NCI-H510A treated with DMSO at 0.1 percent for 48 hours (cell line): ENCODE measurements at places on chromosomes 12 and 14.
A peak's percentile ranks its signal among the peaks of the same experiment; 100 is the strongest.

DNA sequence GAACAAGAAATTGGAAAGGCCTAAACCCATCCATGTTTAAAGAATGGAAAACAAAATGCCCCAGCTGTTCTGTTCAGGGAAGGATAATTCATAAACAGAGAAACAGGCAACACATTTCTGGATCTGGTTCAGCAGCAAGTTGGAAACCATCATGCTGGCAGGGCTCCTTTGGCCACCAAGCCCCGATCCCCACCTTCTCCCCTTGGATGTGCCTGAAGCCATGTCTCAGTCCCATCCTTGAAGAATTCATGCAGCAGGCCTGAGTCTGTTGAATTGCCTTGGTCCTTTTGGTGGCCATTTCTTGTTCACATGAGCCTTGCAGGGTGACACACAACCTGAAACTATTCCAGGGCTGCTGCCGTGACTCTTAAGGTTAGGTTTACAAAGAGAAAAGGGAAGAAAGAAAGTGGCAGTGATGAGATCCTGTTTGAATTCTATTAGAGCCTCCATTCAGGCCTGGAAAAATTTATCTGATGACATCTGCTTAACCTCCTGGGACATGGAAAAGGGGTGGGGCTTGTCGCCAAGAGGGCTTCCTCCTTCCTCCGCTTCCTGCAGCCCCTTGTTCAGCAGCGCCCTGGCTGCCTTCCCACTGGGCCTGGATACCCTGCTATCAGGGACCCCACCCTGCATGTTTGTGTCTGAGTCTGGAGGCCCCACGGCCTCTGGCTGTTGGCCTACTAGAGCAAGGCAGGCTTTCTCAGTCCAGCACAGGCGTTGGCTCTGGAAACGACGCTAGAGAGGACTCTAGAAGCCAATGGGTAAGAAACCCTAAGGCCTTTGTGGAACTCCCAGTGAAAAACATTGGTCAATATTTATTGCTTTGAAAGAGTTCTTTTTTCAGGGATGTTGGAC, 341.9 kb downstream of the C12orf75 start:
- no peak for DNase-seq

GRCh38 chr14:99735189-99736135, 51.4 kb downstream of the CYP46A1 start:
- DNase-seq: no peak

DNA sequence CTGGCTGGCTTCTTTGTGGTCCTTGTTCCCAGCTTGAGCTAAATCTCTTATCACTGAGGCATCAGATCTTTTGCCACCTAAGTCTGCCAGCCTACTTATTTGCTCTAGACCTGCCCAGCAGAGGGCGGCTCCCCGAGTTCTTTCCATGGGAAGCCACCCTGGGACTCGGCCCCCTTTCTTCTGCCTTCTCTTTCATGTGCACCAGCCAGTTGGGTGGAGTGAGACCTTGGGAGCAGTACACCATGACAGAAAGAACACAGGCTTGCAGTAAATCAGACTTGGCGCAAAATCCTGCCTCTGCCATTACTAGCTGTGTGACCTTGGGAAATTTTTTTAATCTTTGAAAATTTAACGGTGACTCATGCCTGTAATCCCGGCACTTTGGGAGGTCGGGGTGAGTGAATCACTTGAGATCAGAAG, 7.4 kb downstream of the SMAGP start:
- DNase-seq: peak; percentile 17

DNA sequence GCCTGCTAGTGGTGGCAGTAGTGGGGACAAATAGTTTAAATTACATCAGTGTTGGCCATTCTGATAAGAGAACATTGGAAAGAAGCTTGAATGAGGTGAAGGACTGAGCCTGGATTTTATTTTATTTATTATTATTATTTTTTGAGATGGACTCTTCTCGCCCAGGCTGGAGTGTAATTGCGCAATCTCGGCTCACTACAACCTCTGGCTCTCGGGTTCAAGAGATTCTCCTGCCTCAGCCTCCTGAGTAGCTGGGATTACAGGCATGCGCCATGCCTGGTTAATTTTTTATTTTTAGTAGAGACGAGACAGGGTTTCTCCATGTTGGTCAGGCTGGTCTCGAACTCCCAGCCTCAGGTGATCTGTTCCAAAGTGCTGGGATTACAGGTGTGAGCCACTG, 739.4 kb downstream of the AACS start:
- DNase-seq: no peak

GRCh38 chr14:102363182-102363943, 622 bp downstream of the TECPR2 start:
- DNase-seq: no peak

- DNase-seq: no peak
Measured at GRCh38 chr12:52896190-52897100, 8.4 kb downstream of the KRT8 start.

DNA sequence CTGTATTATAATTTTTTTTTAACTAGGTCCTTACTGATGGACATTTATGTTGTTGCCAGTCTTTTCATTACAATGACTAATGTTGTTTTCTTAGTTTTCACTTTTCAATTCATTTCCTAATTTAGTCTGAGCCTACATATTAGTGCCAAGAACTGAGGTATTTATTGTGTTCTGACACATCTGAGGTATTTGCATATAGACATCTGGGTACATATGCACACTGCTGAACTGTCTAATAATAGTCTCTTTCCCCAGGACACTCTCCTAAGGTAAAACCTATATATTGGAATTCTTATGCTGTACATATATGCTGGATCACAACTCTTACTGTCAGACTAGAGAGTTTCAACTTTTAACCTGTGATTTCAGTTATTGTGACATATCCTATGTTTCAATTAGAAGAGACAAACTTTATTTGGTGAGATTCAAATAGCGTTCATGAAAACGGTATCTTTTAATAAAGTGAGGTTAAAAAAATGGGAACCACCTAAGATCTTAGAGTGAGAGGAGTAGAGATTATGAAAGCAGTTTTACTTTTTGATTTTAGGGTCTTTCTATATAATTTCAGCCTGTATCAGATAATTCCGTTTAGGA, 263.2 kb downstream of the RAD51B start:
- no peak for DNase-seq

DNA sequence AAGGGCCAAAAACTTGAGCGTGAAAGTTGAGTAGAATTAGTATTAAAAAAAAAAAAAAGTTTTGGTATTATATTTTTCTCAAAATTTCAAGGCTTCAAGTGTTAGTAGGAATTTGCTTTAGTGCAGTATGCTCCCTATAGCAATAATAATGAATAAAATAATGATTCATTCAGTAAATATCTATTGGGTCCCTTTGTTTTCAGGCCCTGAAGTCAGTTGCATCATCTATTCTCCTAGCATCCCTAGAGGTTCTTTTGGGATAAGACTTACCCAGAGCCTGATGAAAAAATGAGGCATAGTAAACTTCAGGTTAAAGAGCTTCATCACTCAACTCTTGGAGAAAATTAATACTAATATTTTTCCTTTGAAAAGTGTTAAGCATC, 1.1 kb downstream of the KMT5A start:
- no peak for DNase-seq

GRCh38 chr12:74401035-74401434, 136.6 kb upstream of the ATXN7L3B start:
- no peak for DNase-seq

DNA sequence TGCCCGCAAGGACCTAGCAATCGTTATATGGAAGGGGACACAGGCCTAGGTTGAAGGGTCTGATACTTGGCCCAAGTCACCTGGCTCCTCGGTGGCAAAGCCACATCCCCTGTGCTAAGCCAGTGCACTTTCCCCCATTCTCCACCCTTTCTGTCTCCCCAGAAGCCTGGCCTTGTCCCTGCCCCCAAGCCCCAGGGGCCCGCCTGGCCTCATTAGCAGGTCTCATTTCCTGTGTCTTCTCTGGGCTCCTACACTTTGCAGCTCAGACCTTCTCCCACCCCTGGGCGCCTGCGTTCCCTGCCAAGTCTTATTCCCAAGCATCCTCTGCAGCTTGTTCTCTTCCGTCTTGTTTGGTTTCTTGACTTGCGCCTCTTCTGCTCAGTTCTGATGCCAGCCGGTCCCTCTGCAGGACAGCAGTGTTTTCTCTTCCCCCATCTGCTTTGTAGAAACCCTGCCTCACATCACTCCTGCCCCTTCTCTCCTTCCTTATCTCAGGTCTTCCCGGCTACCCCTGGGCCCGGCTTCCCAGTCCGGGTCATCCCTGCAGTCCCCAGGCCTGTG, 66.7 kb downstream of the SLC24A4 start:
- DNase-seq: no peak

DNA sequence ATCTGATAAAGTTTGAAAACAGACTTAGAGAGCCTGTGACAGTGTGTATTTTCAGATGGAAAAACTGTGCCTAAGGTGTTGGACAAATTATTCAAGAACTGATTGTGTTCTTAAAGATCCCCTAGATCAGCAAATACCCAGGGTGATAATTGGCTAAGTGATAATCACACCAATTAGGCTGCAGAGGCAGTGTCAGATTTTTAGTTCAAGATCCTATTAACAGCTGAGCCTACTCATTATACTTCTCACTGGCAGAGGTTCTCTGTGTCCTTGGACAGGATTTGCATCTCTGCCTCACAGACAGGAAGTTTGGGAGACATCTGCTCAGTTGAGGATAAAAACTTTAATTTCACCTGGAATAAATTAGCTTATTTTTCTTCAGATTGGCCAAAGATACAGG, 4.3 kb upstream of the FGD4 start:
- no peak for DNase-seq

GRCh38 chr12:30829876-30830275, 75.1 kb upstream of the CAPRIN2 start:
- DNase-seq: no peak

DNA sequence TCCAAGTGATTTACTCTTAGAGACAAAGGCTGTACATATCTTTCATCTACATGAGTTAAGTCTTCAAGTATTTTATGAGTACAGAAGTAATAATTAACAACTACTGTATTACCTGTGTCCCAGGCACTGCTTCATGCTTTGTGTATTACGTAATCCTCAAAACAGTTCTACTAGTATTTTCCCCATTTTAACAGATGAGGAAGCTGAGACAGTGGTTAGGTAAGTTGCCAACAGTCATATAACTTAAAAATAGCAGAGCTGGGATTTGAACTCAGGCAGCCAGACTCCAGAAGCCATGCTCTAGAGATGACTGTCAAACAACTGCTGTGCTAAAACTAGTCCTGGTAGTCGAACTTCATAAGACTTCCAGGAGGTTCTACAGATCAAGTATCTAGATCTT, 10.7 kb downstream of the TRMT5 start:
- no peak for DNase-seq

DNA sequence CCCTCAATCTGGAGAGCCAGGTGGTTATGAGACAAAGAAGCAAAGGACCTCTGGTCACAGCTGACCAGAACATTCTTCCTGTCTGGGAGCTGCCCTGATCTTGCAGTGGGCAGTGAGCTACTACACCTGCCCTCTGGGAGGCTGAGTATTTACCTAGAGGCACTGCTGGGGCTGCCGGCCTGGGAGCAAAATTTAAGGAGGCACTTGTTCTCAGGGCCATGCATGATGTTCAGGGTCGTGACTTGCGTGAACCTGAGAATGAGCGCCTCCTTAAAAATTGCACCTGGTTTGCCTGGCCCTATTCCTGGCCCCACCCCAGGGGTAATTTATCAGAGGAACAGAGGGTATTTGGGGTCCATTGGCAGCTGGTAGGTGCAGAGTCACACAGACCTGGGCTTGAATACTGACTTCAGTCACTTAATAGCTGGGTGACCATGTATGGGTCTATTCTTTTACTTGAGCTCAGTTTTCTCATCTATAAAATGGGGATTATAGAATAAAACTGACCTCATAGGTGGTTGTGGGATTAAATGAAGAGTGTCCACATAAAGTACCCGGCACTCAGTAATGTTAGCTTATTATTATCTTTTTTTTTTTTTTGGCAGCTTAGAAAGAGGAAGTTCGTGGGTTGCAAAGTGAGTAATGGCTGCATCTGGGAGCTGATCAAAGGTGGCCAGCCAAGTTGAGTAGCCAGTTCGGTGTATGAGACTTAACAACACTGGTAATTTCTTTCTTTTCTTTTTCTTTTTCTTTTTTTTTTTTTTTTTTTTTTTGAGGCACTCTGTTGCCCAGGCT, 107.4 kb upstream of the MED13L start:
- peak; percentile 85 for DNase-seq

GRCh38 chr14:83096092-83096491, 1562.4 kb upstream of the SEL1L start:
- no peak for DNase-seq

DNA sequence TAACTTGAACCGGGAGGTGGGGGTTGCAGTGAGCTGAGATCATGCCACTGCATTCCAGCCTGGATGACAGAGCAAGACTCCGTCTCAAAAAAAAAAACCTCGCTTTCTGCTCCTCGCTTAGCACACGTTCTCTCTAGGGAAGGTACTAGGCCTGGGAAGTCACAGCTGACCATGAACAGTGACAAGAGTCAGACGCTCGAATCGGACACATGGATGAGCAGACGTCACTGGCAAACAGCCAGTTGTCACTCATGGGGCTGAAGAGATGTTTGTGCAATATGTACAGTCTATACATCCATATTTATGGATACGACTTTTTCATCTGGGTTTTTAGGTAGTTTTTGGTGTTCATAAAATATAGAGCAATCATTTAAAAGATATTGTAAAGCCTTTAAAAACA, 19.4 kb downstream of the TCHP start:
- DNase-seq: no peak

DNA sequence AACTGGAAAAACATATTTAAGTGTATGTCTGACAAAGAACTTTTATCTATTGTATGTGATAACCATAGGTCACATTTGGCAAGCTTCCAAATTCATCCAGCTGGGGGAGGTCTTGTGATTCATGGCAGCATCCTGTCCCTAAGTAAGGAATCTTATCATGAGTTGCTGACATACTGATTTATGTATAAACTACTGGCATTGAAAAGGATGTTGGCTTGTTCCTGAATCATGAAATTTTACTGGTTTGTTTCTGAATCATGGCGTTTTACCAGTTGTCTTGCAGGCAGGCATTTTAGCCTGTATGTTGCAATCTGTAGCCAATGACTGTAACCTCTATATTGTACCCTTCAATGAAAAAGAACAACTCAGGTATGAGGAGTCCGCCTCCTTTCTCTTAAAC, 244.8 kb downstream of the IPO8 start:
- DNase-seq: no peak

DNA sequence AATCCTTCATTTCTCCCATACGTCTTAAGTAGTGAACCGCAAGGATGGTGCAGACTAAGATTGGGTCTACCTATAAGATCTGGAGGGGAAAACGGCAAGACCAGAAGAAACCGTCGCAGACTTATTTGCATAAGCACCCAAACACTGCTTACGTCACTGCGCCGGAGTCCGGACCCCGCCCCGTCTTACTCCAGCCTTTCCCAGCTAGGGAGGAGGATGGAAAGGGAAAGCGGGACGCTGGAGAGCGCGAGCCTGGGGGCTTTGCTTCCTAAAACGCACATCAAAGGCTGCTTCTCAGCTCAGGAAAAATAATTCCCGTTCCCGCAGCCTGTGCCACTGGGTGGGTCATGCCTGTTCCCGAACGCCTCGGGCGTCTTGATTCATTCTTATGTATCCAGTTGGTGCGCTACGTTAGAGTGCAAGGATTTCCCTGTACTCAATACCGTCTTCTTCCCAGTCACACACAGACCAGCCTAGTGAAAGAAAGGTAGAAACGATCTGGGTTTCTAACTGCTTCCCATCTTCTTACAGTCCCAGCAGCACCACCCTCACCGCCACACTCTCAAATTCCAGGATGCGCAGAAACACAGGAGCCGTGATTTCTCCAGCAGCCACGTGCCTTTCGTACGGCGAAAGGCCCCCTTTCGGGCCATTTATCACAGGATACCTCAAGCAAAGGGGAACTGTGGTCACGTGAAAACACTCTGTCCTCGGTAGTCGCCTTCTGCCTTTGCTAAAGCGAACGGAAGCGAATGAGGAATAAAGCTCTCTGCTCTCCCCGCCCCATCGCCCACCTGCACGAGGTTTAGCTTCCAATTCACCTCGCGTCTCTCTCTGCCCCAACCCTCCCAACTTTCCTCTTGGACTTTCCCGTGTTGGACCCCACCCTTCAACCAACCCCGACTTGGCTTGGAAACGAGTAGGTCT, 1.1 kb downstream of the SLC6A15 start:
- DNase-seq: peak; percentile 55
